ENCODE measurements at places on chromosomes 7 and 10. TPM values are rescaled to one million over a fixed set of nuclear protein-coding genes. Genes with fewer than 3 reads are reported as not detected.

- no peak for DNase-seq
These were observed 19.4 kb upstream of the AHR start for GRCh38 chr7:17279061-17279460.

DNA sequence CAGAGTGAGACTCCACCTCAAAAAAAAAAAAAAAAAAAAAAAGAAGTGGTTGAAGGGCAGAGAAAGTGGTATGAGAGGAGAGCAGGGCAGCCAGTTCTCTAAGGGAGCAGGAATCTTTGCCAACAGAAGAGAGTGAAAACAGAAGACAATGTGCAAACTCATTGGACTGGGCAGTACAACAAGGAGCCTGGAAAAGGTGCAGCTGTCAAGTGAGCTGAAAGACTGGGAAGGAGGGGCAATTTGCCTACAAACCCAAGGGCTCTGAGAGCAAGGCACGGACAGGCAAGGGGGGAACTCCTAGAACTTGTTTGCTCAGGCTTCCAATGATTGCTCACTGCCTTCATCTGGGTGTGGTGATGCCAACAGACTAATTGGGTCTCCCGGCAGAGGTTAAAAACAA, 9.5 kb downstream of the ACTR1A start:
- DNase-seq = no peak

DNA sequence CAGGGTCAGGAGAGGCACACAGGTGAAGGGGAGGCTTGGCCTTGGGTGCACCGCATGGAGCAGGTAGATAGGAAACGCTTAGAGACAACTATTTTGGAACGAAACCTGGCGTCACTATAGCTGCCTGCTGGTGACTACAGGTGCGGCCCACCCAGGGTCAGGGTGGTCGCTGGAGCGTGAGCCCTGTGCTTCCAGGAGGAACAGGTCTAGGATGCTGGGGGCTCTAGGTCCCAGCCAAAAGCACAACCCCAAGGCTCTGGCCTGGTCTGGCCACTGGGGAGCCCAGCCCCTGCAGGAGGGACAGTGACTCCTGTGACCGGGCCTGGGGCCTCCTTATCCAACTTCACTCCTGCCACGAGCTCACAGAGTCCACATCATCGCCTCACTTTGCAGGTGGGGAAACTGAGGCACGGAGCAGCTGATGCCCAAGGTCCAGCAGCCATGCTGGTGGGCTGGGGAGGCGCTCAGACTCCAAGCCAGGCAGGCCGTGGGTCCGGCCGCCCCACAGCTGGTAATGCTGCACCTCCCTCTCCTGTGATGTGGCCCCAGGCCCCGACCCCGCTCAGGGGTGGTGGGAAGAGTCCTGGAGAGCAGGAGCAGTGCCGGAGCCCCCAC, 9.0 kb downstream of the LFNG start:
- no peak for DNase-seq

DNA sequence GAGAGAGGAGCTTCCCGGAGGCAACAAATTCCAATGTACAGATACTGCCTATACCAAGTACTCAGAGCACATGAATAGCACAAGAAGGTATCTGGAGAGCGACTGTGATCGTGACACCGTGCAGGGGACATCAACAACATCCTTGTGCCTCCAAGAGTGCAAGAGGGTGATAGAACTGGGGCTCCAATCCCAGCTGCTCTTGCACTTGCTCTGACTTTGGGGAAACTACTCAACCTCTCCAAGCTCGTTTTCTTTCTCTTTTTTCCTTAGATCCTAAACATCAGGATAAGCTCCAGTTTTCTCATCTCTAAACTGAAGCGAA, 12.1 kb downstream of the RFC2 start:
- no peak for DNase-seq

DNA sequence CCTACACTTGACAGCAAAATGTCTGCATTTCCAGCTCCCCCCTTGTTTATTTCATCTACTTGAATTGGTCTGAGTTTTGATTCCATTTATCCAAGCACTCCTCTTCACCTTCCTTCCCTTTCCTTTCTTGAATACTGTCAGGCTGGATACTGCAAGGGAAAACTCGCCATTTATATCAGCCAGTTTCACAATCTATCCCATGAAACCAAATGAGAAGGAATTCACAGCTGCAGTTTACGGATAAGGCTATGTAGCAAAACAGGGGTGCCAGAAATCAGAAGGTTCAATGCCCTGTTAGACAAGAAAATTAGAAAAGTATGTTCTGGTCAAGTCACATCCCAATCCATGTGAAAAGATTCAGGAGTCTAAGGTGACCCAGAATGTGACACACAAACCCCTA, 28.1 kb downstream of the CCDC6 start:
- DNase-seq = no peak

DNA sequence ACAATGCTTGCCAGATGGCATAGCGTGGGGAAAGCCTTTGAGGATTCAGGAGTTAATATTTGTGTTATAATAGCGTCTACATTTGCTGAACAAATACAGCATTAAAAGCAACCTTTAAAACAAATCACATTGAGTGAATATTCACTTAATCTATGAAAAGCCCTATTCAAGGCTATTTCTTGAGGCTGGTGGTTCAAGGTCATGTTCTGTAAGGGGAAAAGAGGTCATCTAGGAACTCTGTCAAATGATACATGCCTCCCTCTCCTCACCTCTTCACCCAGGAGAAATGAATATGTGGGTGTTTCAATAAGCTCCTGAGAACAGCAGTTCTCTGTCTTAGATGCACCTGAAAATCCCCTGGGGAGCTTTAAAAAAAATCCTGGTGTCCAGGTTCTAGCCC, 303.0 kb downstream of the ELMO1 start:
- no peak for DNase-seq

DNA sequence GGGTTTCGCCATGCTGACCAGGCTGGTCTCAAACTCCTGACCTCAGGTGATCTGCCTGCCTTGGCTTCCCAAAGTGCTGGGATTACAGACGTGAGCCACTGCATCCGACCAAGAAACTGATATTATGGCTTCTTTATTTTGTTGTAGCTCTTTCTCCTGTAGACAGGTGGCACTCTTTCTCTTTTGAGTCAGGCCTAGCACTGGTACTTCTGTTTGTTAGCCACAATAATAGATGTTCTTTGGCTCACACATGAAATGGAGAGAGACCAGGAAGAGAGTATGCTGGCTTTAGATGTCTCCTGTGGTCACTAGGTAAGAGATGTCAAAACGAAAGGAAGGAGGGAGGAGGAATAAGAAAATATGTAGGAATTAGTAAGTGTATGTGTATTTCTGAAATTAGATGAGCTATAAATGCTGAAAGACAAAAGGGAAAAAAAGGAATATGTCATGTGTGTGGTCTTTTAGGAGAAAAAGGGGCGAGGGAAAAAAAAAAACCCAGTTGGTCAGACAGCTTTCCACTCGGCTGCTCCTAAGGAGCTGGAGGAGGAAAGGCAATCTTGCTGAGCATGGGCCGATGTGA, 78.7 kb downstream of the CLEC2L start:
- peak; percentile 88 for DNase-seq

- DNase-seq = no peak
These were observed 14.6 kb downstream of the PALS2 start for GRCh38 chr7:24587853-24588252.

- no peak for DNase-seq
These were observed 96.4 kb downstream of the MKI67 start for GRCh38 chr10:128029731-128030369.

DNA sequence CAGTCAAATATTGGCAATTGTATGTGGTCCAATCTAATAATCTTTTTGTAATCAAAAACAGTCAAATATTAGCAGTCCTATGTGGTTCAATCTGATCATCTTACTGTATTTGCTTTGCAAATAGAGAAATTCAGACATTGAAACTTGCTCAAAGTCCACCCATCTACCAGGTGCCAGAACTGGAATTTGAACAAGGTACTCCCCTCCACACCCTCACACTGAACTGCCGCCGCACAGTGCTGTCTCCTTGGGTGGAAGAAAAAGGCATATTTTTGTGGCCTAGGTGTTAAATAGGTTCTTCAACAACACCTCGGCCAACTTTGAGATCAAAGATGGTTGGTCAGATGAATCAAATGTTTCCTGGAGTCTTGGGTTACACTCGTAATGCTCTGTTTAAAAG, 544.2 kb upstream of the GALNT17 start:
- DNase-seq = no peak

DNA sequence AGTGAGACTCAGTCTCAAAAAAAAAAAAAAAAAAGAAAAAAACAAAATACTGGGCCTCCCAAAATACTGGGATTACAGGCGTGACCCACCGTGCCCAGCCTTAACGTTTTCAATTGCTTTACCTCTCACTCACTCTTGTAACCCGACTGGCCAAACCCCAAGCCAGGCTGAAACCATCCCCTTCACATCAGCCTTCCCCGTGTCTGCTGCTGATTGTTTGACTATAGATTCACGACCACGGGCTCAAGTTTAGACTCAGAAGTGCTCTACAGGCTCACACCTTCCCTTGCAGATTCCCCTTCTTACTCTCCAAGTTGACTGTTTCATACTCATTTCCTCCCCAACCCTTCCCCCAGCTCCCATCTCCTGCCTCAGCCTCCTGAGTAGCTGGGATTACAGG, 22.3 kb downstream of the TYW1 start:
- DNase-seq = no peak

DNA sequence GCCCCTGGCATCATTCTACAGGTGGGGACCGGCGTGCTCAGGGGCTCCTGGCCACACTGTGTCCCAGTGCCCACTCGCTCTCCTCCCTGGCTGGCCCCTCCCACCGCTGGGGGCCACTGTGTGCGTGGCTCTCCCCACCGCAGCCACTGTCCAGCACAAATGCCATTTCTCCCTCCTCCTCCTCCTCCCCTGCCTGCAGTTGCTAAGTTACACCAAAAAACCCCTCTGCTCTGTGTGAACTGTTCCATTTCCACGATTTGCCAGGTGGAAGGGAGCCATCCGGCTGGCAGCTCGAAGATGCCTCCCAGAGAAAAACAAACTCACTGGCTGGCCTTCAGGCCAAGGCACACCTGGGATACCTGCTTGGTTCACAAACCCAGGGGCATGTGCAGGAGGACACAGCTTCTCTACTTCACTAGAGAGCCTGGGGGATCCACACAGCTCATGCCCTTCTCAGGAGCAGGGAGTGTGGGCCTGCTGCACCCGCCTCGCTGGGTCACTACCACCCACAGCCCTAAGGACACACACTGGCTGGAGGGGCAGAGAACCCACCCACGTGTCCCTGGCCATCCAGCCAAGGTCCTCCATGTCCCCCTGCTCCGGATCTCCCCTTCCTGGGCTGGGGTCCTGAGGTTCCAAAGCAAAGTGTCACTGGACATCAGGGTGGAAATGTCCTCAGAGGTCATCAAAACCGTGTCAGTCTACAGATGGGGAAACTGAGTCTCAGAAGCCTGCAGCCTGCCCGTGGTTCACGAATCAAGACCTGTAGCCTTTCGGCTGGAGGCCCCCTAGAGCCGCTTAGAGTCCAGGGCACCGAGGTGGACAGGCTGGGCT, 1.7 kb downstream of the RASGEF1A start:
- DNase-seq = peak; percentile 85

- DNase-seq = no peak
These were observed 201.0 kb upstream of the TPK1 start for GRCh38 chr7:145036604-145037405.

DNA sequence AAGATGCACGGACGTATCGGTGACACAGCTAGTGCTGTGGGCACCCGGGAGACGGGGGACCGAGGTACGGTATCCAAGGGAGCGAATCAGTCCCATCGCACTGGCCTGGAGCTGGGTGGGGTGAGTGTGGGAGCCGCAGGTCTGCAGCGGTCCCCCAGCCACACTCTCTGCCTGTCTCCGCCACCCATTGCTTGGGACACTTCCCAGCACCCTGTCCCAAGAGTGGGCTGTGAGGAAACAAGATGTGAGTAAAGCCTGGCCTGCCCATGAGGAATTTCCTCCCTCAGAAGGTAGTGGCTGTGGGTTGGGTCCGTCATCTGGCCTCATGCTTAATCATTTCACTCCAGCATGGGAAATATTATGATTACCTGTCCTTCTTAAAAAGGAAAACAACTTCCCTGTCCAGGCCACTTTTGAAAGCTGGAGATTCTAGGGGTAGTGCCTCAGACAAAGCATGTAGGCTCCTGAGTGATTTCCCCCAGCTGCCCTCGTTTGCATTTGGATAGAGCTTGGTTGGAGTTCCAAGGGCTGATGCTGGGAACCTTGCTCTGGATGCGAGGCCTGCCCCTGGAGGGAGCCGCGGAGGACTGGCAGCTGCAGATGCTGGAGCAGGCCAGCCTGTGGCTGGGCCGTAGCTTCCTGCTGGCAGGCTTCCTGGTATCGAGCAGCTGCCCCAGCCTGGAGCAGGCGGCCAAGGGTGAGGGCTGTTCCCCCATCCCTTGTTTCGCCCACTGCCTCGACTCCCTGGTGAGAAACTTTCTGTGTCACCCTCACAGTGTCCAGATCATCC, 6.2 kb upstream of the ACTR3C start:
- DNase-seq = no peak

DNA sequence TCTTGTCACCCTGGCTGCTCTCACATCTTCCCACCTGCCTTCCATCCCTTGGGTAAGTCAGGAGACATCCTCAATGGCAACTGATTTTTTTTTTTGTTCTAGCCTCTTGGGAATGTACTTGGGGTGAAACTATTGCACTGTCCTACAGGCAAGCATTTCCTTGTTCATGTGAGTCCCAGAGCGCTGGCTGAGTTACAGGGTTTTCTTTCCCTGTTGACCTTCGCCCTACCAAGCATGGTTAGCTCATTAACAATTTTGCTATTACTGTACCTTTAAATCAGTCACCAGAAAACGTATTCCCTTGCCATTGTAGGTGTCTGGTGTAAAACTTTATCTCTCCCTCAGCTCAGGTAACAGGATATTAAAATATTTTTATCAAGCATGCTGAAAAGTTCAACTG, 98.9 kb downstream of the PRLHR start:
- DNase-seq = no peak

DNA sequence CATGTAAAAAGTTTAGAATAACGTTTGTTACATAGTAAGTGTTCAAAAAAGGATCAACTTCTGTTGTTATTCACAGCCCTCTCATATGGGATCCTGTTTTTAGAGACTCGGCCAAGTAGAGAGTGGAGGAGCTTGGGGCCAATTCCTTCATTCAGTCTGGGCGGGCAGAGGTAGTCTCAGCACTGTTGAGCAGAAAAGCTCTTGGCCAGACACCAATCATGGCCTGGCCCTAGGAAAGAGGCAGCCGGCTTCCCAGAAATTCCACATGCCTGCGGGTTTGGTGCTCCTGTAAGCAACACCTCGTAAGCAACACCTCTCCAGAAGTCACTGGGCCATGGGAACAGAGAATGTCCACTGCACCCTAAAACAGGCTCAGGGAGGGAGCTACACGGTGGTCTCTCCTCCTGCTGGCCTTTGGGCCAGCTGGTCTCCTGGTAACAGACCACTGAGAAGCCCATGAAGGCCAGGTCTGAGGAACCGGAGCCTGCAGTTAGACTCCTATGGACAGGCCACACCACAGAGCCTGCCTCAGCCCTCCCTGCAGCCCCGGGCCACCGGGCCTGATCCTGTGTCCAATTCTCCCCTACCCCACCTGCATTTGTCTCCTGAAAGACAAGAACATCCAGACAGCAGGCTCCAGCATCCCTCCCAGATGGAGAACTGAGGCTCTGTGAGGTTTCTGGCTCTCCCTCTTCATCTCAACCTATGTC, 149.1 kb downstream of the GRID1 start:
- DNase-seq = peak; percentile 65

- DNase-seq = peak; percentile 77
These were observed 227.2 kb upstream of the KLF14 start for GRCh38 chr7:130961128-130961601.

The EVX1 gene
- not detected for total RNA-seq

The ADRB1 gene
- not detected for total RNA-seq

The NAT16 gene
- total RNA-seq = not detected

The KCNIP2 gene
- total RNA-seq = 1.4 TPM

The SHH gene
- not detected for total RNA-seq

The PLAU gene
- total RNA-seq = 27.9 TPM

The UCN3 gene
- not detected for total RNA-seq

The NUTM2A gene
- total RNA-seq = 0.72 TPM

The SKIDA1 gene
- total RNA-seq = 0.29 TPM

The SPDYE9 gene
- not detected for total RNA-seq

The ZPBP gene
- total RNA-seq = not detected
